ENCODE measurements at places on chromosomes 2 and 18. TPM values are rescaled to one million over a fixed set of nuclear protein-coding genes. Genes with fewer than 3 reads are reported as not detected.

Gene KLF11
- 5.3 TPM for total RNA-seq

Gene MAPK4
- under 0.01 TPM for total RNA-seq

Gene RAB12
- 54.7 TPM for total RNA-seq

Gene RTKN
- total RNA-seq, result 16.3 TPM
